ENCODE measurements at places on chromosomes 4 and X.

GRCh38 chr4:118215826-118216225 lies 137.0 kb downstream of the PRSS12 start:
- H3K27ac ChIP-seq = no peak overlapping the region
- no peaks in the 10 kb centered on the region for H3K27me3 ChIP-seq
- no peaks in the 10 kb centered on the region for H3K4me1 ChIP-seq
- H3K36me3 ChIP-seq = no peaks in the 10 kb centered on the region
- DNase-seq = no peak

GRCh38 chr4:94960708-94961107 lies 203.0 kb downstream of the BMPR1B start:
- H3K36me3 ChIP-seq = no peaks in the 10 kb centered on the region
- peaks cover 29% of the 10 kb centered on the region for H3K4me1 ChIP-seq
- no peak for DNase-seq

DNA sequence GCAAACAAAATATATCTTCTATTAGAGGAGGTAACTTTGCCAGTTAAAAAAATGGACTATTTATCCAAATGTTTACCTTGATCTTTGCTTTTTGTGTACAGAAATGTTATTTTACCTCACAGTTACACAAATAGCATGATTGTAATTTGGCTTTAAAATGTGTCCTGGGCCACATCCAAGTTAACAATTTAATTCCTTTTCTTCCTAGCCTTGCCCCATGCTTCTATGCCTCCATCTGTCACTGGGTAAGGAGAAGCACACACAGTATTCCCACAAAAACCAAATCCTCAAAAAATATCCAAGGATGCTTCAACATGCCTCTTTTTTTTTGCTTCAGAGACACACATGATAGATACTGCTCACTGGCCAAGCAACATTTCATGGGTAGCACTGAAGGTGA lies 30.9 kb downstream of the GRXCR1 start:
- no peaks in the 10 kb centered on the region for H3K4me1 ChIP-seq
- no peak overlapping the region for H3K4me3 ChIP-seq
- no peak for DNase-seq
- peaks cover 2% of the 10 kb centered on the region for H3K27me3 ChIP-seq

- H3K4me3 ChIP-seq = peak overlapping the region; percentile 100
- no peaks in the 10 kb centered on the region for H3K27me3 ChIP-seq
- H3K36me3 ChIP-seq = no peaks in the 10 kb centered on the region
- peaks cover 31% of the 10 kb centered on the region for H3K4me1 ChIP-seq
These were observed 1.1 kb downstream of the HCFC1 start for GRCh38 chrX:153970357-153971123.
